ENCODE measurements at places on chromosomes 12 and 14.

GRCh38 chr14:104560586-104560945, 19.0 kb upstream of the C14orf180 start:
- no peaks in the 10 kb centered on the region for H3K27me3 ChIP-seq
- peaks cover 5% of the 10 kb centered on the region for H3K4me1 ChIP-seq
- no peak for DNase-seq
- H3K4me3 ChIP-seq, result no peak overlapping the region
- no peaks in the 10 kb centered on the region for H3K36me3 ChIP-seq

GRCh38 chr14:51824191-51824590, 36.2 kb upstream of the GNG2 start:
- H3K27ac ChIP-seq, result no peak overlapping the region
- H3K27me3 ChIP-seq, result no peaks in the 10 kb centered on the region
- no peaks in the 10 kb centered on the region for H3K36me3 ChIP-seq
- H3K4me1 ChIP-seq, result no peaks in the 10 kb centered on the region
- DNase-seq, result no peak
- H3K4me3 ChIP-seq, result no peak overlapping the region

DNA sequence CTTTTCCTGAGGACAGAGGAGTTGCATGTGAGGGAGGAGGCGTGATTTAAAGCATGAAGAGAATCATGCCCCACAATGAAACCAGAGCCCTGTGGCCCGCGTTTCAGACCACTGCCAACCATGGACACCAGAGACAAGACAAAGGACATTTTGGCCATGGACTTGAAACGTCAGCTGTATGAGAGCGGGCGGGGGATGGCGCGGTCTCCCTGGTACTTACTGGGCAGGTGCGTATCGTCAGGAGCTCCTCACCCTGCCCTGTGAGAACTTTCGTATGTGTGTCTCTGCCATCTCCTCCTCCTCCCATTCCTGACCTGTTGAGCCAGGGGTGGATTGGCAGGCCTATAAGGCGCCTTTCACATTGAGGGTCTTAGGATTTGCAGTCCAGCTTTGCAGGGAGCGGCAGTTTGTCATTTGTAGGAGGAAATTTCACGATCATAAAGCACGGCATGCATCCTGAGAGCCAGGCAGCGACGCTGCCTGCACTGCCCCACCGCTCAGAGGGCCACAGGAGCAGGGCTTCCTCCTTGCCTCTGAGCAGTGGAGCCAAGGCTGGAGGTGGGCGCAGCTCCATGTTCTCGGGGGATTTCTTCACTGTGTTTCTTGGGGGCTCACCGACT, 22.2 kb downstream of the SFSWAP start:
- no peak for DNase-seq
- no peak overlapping the region for H3K4me3 ChIP-seq
- H3K4me1 ChIP-seq, result no peaks in the 10 kb centered on the region
- H3K27ac ChIP-seq, result no peak overlapping the region
- no peaks in the 10 kb centered on the region for H3K27me3 ChIP-seq
- H3K36me3 ChIP-seq, result peaks cover 63% of the 10 kb centered on the region

- DNase-seq, result no peak
- H3K27ac ChIP-seq, result no peak overlapping the region
- no peak overlapping the region for H3K4me3 ChIP-seq
- H3K27me3 ChIP-seq, result no peaks in the 10 kb centered on the region
- H3K4me1 ChIP-seq, result no peaks in the 10 kb centered on the region
Measured at GRCh38 chr14:65351493-65352194, 60.9 kb upstream of the FUT8 start.

DNA sequence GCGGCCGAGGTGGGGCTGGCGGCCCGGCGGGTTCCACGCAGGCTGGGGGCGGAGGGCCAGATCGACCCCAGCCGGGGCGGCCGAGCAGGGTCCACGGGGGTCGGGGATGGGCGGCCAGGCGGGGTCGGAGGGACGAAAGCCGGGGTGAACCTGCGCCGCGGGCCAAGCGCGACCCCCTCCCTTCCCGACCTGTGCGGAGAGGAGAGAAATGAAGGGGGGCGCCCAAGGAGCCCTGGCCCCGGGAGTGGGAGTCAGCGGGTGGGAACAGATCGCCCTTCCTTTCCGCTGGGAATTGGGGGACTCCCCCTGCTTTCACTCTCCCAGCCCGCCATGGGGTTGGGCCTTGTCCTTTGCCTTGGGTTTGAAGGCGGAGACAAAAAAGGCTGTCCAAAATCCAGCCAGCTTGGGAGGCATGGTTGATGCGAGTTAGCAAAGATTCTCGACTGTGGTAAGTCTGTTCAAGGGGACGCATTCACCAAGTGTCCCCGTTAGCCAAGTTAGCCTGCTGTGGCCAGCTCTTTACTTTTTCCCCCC, 559 bp upstream of the CKAP4 start:
- peak overlapping the region; percentile 75 for H3K4me3 ChIP-seq
- peaks cover 40% of the 10 kb centered on the region for H3K4me1 ChIP-seq
- peak overlapping the region; percentile 95 for H3K27ac ChIP-seq
- DNase-seq, result no peak

GRCh38 chr12:55757701-55758100, 14.8 kb downstream of the GDF11 start:
- no peaks in the 10 kb centered on the region for H3K4me1 ChIP-seq
- H3K27me3 ChIP-seq, result no peaks in the 10 kb centered on the region
- H3K27ac ChIP-seq, result no peak overlapping the region
- DNase-seq, result no peak

- no peaks in the 10 kb centered on the region for H3K27me3 ChIP-seq
- no peak overlapping the region for H3K27ac ChIP-seq
- no peaks in the 10 kb centered on the region for H3K36me3 ChIP-seq
- no peak overlapping the region for H3K4me3 ChIP-seq
- no peaks in the 10 kb centered on the region for H3K4me1 ChIP-seq
Measured at GRCh38 chr12:41407232-41407799, 219.2 kb downstream of the PDZRN4 start.

DNA sequence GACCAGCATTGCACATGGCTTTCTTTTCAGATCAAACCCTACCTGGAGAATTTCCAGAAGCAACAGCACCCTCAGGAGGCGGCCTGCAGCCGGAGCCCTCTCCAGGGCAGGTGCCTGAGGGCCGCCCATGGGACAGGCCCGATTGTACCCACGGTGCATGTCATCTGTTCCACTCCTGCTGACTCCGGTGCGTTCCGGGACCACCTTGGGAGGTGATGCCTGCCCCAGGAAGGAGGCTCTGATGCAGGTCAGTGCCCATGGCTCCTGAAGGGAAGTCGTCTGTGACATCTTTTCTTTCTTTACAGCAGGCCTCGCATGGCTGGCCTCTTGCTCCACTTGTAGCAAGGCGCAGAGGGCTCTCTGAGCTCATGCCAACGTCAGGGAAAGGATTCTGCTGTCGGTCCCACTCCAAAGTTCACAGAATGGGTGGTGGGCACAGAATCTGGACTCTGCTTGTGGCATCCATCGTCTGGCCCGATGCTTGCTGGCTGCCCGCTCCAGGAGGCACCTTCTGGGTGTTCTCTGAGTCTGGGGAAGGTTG, 160.7 kb upstream of the RTL1 start:
- no peaks in the 10 kb centered on the region for H3K27me3 ChIP-seq
- no peak overlapping the region for H3K27ac ChIP-seq
- H3K36me3 ChIP-seq, result no peaks in the 10 kb centered on the region
- no peak for DNase-seq
- no peak overlapping the region for H3K4me3 ChIP-seq

- H3K36me3 ChIP-seq, result peaks cover 6% of the 10 kb centered on the region
- DNase-seq, result no peak
- no peak overlapping the region for H3K27ac ChIP-seq
- H3K27me3 ChIP-seq, result no peaks in the 10 kb centered on the region
Measured at GRCh38 chr12:51202718-51203117, 15.1 kb downstream of the POU6F1 start.

GRCh38 chr12:126464153-126464552, 1398.9 kb downstream of the AACS start:
- no peak overlapping the region for H3K4me3 ChIP-seq
- no peaks in the 10 kb centered on the region for H3K36me3 ChIP-seq
- DNase-seq, result no peak
- no peaks in the 10 kb centered on the region for H3K4me1 ChIP-seq

- H3K4me3 ChIP-seq, result no peak overlapping the region
- H3K4me1 ChIP-seq, result no peaks in the 10 kb centered on the region
- H3K27ac ChIP-seq, result no peak overlapping the region
Measured at GRCh38 chr14:58792416-58792815, 154.7 kb downstream of the DACT1 start.

- DNase-seq, result no peak
- no peaks in the 10 kb centered on the region for H3K27me3 ChIP-seq
- H3K36me3 ChIP-seq, result no peaks in the 10 kb centered on the region
- no peak overlapping the region for H3K27ac ChIP-seq
Measured at GRCh38 chr12:17326649-17327048, 720.7 kb upstream of the LMO3 start.

GRCh38 chr14:53542732-53543131, 389.6 kb upstream of the DDHD1 start:
- no peaks in the 10 kb centered on the region for H3K36me3 ChIP-seq
- DNase-seq, result no peak
- H3K4me1 ChIP-seq, result no peaks in the 10 kb centered on the region
- no peak overlapping the region for H3K4me3 ChIP-seq

DNA sequence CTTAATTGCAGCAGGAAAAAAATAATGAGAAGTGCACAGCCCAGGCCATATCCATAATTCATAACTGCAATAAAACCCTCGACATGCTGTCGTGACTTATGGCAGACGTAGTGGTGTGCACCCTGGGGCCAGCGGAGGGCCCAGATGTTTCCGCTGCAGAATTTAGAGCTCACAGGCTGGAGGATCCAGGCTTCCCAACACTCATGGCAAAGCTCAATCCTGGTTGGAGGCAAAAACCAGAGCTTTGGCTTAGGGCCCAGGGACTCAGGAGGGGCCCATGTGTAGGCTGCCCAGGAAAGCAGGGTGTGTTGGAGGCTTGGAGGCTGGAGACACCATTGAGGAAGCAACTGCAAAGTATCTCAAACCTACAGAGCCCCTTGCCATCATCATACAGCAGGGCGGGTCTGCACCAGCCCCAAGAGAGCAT, 68.7 kb downstream of the SERPINA3 start:
- H3K4me1 ChIP-seq, result no peaks in the 10 kb centered on the region
- no peaks in the 10 kb centered on the region for H3K36me3 ChIP-seq
- no peaks in the 10 kb centered on the region for H3K27me3 ChIP-seq
- DNase-seq, result no peak

GRCh38 chr12:98469109-98469508, 46.3 kb upstream of the TMPO start:
- no peaks in the 10 kb centered on the region for H3K36me3 ChIP-seq
- H3K27me3 ChIP-seq, result no peaks in the 10 kb centered on the region
- no peak overlapping the region for H3K4me3 ChIP-seq
- no peaks in the 10 kb centered on the region for H3K4me1 ChIP-seq
- H3K27ac ChIP-seq, result no peak overlapping the region
- DNase-seq, result no peak

- no peaks in the 10 kb centered on the region for H3K36me3 ChIP-seq
- no peaks in the 10 kb centered on the region for H3K4me1 ChIP-seq
- H3K4me3 ChIP-seq, result no peak overlapping the region
- H3K27ac ChIP-seq, result no peak overlapping the region
Measured at GRCh38 chr14:105855893-105856675, 329.7 kb downstream of the TMEM121 start.

- no peaks in the 10 kb centered on the region for H3K36me3 ChIP-seq
- no peaks in the 10 kb centered on the region for H3K27me3 ChIP-seq
- no peaks in the 10 kb centered on the region for H3K4me1 ChIP-seq
- no peak for DNase-seq
- H3K27ac ChIP-seq, result no peak overlapping the region
Measured at GRCh38 chr12:102880783-102881182, 36.3 kb downstream of the PAH start.

DNA sequence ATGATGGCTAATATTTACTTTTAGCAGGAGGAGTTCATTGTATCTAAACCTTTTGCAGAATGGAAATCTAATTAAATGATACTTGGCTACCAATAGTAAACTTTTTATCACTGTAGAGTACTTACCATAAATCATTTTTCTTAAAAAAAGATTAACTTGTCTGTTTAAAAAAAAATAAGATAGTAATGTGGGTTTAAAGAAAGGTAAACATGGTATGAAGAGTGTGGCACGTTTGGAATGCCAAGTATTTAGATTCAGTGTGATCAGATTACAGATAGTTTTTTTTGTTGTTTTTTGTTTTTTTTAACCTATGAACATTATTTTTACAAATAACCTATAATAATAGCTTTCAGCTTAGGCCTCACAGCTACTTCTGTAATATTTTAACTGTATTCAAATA, 25.8 kb downstream of the KTN1 start:
- peaks cover 64% of the 10 kb centered on the region for H3K4me1 ChIP-seq
- H3K4me3 ChIP-seq, result no peak overlapping the region
- H3K27me3 ChIP-seq, result no peaks in the 10 kb centered on the region
- no peak for DNase-seq
- H3K36me3 ChIP-seq, result no peaks in the 10 kb centered on the region
- no peak overlapping the region for H3K27ac ChIP-seq

DNA sequence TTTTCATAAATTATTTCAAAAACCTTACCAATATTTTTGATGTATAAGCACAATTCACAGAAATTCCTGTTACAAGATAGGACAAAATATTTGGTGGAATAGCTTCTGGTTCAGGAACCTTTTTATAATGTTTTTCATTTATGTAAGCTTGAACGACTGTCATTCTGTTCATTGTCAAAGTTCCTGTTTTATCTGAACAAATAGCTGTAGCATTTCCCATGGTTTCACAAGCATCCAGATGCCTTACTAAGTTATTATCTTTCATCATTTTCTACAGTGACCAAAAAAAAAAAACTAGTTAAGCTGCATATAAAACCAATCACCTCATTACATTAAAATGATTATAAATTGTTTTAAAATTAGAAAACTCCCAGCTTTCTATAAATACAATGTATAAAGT, 87.1 kb downstream of the ATP2B1 start:
- no peak for DNase-seq
- no peak overlapping the region for H3K4me3 ChIP-seq
- H3K4me1 ChIP-seq, result no peaks in the 10 kb centered on the region
- H3K27ac ChIP-seq, result no peak overlapping the region
- H3K27me3 ChIP-seq, result no peaks in the 10 kb centered on the region
- H3K36me3 ChIP-seq, result no peaks in the 10 kb centered on the region

- H3K27ac ChIP-seq, result no peak overlapping the region
- H3K36me3 ChIP-seq, result no peaks in the 10 kb centered on the region
- no peaks in the 10 kb centered on the region for H3K27me3 ChIP-seq
- no peak overlapping the region for H3K4me3 ChIP-seq
- H3K4me1 ChIP-seq, result peaks cover 14% of the 10 kb centered on the region
Measured at GRCh38 chr14:90616881-90617280, 199.3 kb downstream of the TTC7B start.

- H3K36me3 ChIP-seq, result no peaks in the 10 kb centered on the region
- peaks cover 12% of the 10 kb centered on the region for H3K4me1 ChIP-seq
- DNase-seq, result no peak
- H3K27ac ChIP-seq, result no peak overlapping the region
- H3K27me3 ChIP-seq, result no peaks in the 10 kb centered on the region
Measured at GRCh38 chr12:106226884-106227640, 20.8 kb downstream of the CKAP4 start.

DNA sequence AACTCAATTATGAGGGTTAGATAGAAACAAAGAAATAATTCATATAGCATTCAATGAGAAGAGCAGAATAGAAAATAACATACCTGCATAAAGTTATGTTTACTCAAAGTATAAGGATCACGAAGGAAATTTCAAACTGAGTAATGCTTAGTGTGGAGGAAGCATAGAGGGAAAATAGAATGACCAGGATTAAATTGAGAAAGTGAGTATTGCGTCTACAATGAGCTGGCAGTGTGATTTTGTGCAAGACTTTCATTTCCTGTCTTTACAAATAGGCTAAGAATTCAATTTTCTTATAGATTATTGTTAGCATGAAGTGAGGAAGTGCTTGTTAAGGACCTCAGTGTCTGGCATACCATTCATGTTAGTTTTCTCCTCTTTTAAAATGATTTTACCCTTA, 12.0 kb downstream of the ADGRD1 start:
- H3K36me3 ChIP-seq, result peaks cover 6% of the 10 kb centered on the region
- H3K27me3 ChIP-seq, result no peaks in the 10 kb centered on the region
- DNase-seq, result no peak
- H3K27ac ChIP-seq, result no peak overlapping the region
